CD4-positive, alpha-beta T cell treated with Interleukin-12 subunit alpha and Interleukin-12 subunit beta, for 1 hour (primary cell): ENCODE measurements at places on chromosomes 3 and 15.
A peak's percentile ranks its signal among the peaks of the same experiment; 100 is the strongest.

DNA sequence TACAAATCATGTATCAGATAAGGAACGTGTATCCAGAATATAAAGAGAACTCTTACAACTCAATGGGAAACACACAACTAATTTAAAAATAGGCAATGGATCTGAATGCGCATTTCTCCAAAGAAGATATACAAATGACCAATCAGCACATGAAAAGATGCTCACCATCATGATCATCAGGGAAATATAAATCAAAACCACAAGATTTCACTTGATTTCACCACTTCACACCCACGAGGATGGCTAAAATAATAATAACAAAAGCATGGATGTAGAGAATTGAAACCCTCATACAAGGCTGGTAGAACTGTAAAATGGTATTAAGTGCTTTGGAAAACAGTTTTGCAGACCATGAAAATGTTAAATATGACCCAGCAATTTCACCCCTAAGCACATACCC is 26.7 kb upstream of the SLC12A8 start:
- DNase-seq: no peak

DNA sequence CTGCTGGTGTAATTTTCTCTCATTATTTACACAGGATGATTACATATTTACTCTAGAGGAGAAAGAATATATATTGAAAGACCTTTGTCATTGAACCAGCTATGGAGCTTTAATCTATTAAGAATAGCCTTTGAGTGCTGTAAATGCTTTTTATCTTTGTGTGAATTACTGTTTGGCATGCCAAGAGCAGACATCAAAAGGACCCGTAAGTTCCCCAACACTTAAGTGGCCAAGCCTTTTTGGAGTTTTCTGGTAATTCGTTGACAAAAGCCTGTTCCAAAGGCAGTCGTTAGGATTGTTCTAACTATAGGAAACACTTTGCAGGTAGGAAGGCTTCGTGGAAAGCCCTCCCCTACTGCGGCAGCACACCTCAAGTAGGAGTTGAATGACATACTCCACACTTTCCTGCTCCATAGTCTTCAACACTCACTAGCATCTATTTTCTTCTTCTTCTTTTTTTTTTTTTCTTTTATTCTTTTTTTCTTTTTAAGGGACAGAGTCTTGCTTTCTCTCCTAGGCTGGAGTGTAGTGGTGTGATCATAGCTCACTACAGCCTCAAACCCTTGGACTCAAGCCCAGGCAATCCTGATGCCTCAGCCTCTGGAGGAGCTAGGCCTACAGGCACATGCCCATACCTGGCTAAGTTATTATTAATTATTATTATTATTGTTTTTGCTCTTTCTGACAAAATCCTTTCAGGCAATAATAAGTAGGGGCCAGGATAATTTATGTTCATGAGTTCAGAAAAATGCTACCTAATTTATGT is 98.6 kb downstream of the SUCNR1 start:
- no peak for DNase-seq

- DNase-seq: no peak
These were observed 34.7 kb downstream of the MAP3K13 start for GRCh38 chr3:185397676-185398075.

GRCh38 chr3:2993736-2994135 is 116.4 kb downstream of the IL5RA start:
- no peak for DNase-seq

GRCh38 chr3:60703956-60704736 is 547.1 kb downstream of the FHIT start:
- DNase-seq: no peak

DNA sequence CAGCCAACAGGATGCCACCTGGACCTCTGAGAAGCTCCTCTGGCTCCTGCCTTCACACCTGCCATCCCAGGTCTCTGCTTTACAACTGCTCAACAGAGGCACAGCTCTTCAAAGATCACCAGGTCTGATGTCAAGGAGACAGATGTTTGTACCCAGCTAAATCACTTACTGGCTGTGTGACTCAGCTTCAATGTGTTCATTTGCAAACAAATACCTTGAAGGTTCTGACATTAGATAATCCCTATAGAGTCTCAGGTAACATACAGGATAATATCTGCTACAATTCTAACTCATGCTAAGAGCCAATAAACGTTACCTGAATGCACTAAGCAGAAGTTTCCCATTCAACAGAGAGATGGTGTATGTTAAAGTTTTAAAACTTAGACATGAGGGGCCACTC is 163.4 kb upstream of the IGF1R start:
- no peak for DNase-seq

GRCh38 chr3:4750306-4750968 is 228.8 kb upstream of the BHLHE40 start:
- peak; percentile 29 for DNase-seq

DNA sequence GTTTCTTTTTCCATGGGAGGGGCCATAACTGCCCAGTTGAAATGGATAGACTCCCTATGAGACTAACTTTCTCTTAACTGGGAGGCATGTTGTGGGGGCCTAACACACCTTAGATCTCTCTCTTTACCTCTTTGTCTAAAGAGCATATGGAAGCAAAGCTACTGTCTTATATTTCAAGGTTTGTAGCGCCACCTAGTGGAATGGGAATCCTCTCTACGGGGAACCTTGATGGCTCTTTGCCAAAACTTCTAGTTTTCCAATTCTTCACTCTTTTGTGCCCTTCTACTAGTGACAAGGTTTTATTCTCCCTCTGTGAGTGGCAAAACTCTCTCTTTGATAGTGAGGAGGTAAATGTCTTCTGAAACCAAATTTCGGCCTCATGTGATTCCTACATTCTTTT is 1030.4 kb upstream of the CADM2 start:
- no peak for DNase-seq
